ENCODE measurements at places on chromosomes 11 and 22.

DNA sequence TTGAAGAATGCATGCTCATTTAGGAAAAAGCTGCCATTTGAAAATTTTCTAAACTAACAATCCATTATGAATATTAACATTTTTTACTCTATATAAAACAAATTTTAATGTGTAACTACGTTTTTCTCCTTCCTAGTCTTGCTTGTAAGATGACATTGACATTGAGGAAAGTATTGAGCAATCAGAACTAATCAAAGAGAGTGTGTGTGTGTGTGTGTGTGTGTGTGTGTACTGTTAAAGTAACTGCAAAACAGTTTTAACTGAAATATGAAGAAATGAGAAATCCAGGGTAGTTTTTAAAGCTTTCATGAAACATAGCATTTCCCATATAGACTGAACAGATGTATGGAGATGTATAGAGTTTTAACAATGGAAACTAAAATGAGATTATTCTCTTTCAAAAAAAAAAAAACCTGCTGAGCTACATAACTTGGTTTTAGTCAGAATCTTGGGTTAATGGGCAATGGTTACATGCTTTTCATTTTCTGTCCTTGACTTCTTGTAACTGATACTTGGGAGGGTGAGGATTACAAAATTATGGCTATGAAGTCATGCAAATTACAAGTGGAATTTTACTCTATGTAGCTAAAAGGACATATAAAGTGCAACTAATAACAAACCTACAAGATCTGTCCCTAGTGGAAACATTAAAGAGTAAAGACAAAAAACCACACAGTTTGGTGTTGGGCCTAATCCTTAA, 2.0 kb downstream of the PDGFD start:
- DNase-seq, result no peak

DNA sequence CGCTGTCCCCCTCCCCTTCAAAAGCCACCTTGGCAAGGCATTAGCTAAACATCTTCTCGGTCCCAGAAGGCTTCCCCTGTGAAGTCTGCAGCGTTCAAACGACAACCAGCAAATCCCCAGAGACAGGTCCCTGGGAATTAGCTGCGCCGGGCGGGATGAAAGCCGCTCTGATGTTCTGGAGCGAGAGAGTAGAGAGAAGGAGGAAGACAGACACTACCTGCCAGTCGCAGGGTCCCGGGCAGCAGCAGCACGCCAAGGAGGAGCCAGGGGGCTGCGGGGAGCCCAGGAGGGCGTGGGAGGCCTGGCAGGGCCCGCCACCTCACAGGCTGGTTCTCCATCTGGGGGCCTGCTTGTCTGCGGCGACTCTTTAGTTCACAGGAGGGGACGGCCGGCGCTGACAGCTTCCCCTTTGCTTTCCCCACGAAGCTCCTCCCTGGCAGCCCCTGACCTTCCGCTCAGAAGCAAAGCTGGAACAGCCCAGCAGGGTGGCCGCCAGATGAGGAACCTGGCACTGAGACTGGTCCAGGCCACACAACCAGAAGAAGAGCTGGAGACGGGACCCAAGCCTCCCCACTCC, at the start of gene NFAM1:
Gene NFAM1 (minus strand): TSS at position 384 of the 577 bp plus-strand sequence. CDS start 46 bp downstream, at position 338.
- DNase-seq, result no peak

DNA sequence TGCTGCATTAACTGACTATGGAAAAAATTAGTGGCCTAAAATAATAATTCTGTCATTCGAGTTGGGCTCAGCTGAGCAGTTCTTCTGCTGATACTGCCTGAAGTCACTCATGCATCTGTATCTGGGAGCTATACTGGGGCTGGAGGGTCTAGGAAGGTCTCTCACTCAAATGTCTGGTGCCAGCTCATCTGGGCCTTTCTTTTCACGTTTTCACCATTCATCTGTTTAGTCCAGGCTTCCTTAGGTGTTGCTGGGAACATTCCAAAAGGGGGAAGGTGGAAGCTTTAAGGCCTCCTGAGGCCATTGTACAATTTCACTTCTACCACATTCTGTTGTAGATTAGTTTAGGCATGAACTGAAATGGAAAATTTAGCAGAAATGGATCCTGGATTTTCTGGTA, 28.0 kb downstream of the YAP1 start:
- no peak for DNase-seq

DNA sequence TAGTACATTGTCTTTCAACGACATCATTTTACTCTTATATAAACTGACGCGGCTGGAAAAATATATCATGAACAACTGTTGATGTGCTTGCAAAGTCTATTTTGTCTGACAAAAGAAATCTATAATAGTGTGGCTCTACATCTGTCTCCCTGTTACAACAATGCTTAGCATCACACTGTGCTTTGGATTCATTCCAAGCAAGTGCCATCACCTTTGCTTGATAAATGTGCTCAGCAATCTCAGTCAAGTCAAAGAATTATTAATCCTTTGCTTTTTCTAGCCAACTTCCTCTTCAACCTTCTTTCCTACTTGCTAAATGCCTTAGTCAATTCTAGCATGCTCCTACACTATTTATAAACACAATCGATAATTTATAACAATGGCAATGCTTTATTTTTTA, 140.5 kb downstream of the FCHSD2 start:
- DNase-seq, result peak; percentile 54

DNA sequence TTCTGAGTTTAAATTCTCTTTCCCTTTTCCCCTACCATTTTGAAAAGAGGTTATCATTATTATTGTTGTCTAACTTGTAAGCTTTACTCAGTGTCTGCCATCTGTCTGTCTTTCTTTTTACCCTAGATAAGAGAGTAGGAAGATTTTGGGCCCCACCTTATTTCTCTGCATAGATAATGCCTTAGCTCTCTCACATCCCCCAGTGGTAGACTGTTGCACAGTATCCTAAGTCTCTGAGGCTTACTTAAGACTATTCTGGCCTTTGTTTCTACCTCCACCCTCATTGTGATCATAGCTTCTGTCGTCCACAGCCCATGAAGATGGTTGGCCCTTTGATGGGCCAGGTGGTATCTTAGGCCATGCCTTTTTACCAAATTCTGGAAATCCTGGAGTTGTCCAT, 3.6 kb upstream of the OR51L1 start:
- DNase-seq, result no peak

DNA sequence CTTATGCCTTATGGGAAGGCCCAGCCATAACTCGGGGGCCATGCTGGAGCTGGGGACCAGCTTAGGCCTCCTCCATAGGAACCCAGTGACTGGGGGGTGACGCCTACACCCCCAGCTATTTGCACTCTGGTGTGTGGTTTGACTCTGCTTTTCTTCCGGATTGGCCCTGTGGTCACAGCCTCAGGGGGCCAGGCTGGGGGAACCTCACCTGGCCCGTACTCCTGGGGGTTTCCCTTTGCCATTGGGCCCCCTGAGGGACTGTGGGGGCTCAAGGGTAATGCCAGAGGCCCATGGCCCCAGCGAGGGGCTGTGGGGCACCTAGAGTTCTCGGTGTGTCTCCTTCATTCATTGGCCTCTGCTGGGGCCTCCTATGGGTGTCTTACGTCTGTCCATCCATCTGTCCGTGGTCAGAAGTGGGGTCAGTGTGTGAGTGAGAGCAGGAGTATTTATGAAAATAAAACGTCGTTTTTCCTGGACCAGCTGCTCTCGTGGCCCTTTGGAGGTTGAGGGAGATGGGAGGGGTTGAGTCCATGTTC, 6.3 kb upstream of the SH3BP1 start:
- DNase-seq, result no peak

Data from NCI-H1417 treated with DMSO at 0.1 percent for 48 hours (cell line).